ENCODE measurements at places on chromosomes 16 and 17. TPM values are rescaled to one million over a fixed set of nuclear protein-coding genes. Genes with fewer than 3 reads are reported as not detected.

PPM1E gene
- under 0.01 TPM for total RNA-seq

TAC4 gene
- total RNA-seq = not detected

KRTAP3-2 gene
- total RNA-seq = not detected

PYDC1 gene
- not detected for total RNA-seq

BRICD5 gene
- 6.2 TPM for total RNA-seq

GUCY2D gene
- total RNA-seq = not detected

CACNA1H gene
- not detected for total RNA-seq

FZD2 gene
- 21.2 TPM for total RNA-seq

ASPA gene
- total RNA-seq = 0.23 TPM

NOL11 gene
- total RNA-seq = 55.0 TPM

SLC5A11 gene
- not detected for total RNA-seq

- DNase-seq = no peak
Observed at GRCh38 chr16:913817-914439, 56.9 kb downstream of the LMF1 start.

DNA sequence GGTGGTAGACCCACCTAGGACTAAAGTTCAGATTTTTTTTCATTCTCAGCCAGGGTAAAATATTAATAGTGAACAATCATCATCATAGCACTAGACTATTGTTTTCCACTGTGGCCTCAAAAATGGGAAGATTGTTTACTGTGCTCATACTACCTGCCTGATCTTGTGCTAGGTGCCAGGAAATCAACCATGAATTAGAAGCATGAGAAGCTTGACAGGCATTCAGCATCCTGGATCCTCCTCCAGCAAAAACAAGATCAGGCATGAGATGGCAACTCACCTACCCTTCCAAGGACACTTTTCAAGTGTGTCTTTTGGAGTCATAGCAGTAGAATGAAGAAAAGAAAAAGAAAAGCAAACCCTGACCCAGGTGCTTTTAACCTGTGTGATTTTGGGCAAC lies 174.2 kb downstream of the CYLD start:
- DNase-seq = no peak

- DNase-seq = peak; percentile 96
Observed at GRCh38 chr16:20866145-20866772, 33.9 kb downstream of the DCUN1D3 start.

- peak; percentile 88 for DNase-seq
Observed at GRCh38 chr17:63834431-63835166, 7.1 kb upstream of the FTSJ3 start.

DNA sequence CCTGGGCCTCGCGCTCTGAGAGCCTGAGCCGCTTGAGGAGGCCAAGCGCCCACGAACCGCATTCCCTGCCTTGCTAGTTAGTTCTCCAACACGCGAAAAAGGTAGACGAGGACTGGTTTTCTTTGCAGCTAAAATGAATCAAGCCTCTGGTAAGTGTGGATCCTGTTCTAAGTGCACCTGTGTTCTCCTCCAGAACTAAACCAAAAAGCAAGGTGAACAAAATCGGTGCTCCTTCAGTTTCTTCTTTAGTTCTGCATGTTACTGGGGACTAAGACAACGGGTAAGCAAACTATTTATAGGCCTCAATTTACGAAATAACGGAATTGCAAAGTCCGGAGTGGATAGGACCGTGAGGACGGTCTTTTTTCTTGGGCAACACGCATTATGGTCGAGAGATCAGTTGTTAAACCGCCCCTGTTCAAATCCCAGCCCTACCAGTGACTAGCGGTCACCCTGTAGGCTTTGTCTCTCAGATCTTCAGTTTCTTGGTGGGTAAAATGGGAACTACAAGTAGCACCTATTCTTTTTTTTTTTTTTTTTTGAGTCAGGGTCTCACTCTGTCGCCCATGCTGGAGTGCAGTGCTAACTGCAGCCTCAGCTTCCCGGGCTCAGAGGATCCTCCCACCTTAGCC lies 993 bp upstream of the ANKRD11 start:
- no peak for DNase-seq

- no peak for DNase-seq
Observed at GRCh38 chr16:60143348-60143705, 1409.2 kb upstream of the GOT2 start.

GRCh38 chr16:49698931-49699840 lies 156.7 kb downstream of the ZNF423 start:
- no peak for DNase-seq

DNA sequence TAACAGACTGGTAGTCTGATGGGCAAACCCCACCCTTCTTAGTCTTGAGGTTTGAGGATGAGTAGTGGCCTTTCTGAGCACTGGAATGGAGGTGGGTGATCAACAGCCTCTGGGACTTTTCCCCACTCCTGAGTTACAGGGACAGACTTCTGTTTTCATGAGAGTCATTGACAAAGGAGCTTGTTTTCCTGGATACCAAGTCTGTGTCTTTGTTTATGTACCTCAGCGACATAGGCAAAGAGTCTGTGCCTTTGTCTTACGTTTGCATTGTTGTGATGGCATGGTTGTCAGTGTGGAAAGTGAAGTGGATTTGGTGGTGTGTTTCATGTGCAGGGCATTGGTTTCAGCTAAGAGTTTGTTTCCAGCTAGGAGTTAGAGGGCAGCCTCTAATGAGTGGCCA lies 17.5 kb downstream of the EPN2 start:
- DNase-seq = no peak

DNA sequence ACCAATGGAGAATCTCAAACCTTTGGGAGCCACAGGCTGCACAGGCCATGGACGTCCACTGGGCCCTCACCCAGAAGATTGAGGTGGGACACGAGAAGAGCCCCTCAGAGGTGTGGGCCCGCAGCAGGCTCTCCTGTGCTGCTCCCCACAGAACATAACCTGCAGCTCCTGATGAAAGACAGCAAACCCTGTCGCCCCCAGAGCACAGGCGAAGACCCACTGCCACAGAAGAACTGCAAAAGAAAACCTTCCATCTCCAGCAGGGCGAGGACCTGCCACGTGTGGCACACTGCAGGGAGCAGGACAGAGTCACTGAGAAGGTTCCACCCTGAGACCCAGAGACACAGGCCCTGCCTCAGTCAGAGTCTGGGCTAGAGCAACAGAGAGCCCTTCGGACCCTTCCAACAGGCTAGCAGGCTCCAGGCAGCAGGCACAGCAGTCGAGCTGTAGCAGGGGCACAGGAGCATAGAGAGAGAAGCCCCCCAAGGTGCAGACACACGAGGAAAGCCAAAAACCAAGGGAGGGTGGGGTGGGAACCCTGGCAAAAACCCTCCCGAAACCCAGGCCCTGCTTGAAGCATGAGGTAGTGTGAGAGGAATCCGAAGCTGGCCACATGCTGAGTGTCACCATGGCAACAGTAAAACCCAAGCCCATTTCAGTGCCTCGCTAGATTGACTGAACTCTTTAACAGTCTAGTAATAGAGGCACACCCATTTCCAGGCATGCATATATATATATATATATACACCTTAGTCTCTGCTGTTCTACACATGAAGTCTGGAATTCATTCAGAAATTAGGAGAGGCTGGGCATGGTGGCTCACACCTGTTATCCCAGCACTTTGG lies 60.0 kb upstream of the CHMP6 start:
- DNase-seq = peak; percentile 77

DNA sequence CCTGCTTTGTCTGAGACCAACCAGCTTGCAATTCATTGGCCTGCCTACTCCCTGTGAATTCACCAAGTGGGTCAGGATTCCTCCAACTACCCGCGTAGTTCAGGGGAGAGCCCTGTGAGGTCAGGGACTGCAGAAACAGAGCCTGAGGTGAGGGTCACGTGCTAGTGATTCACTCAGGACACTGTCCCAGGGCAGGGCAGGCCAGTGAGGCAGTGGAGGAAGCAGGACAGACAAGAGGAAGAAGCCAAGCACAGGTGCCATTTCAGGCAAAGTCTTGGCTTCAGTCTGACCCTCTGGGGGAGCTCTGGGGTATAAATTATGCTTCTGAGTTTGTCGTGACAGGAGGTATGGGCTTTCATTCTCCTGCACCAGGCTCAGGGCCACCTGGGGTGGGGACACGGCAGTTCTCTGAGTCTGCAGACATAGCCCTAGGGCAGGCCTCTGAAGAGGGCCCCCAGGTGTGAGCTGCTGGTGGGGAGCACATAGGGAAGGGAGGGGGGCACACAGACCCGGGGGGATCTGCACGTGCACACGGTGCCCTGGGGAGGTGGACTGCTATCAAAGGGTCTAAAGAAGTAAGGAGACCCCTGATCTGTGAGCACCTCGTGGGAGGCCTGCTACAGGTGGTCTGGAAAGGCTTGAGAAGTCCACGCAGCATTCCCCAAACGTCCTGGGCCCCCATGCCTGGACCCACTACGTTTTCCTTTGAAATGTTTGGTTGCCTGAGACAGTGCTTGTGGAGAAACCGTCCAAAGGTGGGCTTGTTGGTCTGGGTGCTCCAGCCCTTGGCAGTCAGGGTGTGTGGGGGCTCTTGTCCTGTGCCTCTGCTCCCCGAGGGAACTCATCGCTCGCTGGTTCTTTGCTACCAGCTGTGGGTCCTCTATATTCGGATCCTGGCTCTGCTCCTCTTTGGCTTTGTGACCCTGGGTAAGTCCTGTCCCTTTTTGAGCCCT lies 46.4 kb downstream of the NKD1 start:
- no peak for DNase-seq

DNA sequence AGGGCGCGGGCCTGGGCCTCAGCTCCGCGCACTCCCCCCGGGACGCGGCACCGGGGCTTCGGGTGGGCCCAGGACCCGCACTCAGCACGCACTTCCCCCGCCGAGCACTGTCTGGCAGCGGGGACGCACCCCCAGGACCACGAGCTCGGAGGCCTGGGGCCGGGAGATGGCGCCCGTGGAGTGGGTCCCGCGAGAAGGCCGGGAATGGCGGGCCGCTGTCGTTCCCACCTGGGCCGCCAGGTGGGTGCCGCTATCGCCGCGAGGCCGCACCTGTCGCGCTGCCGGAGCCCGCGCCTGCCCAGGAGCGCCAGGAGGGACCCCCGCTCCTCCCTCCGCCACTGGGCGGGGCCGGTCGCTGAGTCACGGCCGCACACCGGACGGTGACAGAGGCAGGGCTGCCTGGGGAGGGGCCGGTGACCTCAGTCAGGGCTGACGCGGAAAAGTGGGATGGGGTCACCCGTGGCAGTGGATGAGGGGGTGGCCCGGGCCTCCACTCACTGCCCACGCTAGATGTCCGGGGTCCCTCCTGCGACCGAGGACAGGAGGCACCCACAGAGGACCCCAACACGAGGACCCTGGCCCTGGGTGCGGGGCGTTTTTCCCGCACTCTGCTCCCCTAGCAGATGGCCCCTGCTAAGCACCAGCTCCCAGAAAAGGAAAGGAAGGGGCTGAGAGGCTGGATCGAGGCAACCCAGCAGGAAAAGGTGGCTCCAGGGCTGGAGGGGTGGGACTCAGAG lies 6.9 kb upstream of the ACTG1 start:
- no peak for DNase-seq

- no peak for DNase-seq
Observed at GRCh38 chr16:11410376-11411058, 65.3 kb downstream of the RMI2 start.

GRCh38 chr16:56477096-56477878 lies 25.9 kb downstream of the OGFOD1 start:
- peak; percentile 91 for DNase-seq

DNA sequence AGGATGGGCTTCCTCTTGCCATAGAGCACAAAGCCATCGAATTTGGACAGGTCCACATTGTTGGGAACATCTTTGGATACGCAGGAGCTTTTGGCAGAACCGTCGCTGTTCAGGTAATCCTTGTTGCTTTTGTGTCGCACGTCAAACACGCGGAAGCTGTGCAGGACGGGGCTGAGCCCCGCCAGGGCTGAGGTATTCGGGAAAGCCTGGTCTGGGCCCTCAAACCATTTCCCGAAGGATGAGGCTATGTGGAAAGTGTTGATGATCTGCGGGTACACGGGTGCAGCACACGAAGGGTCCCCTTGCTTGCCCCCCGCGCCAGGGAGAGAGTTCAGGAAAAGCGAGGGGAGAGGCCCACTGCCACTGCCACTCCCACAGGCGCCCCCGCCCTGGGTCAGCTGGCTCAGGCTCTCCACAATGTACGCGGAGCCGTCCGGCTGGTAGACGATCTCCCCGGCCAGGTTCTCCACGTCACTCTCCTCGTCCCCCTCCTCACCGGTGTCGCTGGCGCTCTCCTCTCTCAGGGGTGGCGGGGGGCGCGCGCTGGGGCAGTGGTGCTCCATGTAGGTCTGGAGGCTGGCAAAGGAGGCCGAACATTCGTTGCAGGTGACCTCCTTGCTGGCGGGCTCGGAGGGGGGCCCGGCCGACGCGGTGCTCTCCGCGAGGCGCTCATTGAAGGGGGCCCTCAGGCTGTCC lies 88.5 kb downstream of the ZFHX3 start:
- DNase-seq = no peak

DNA sequence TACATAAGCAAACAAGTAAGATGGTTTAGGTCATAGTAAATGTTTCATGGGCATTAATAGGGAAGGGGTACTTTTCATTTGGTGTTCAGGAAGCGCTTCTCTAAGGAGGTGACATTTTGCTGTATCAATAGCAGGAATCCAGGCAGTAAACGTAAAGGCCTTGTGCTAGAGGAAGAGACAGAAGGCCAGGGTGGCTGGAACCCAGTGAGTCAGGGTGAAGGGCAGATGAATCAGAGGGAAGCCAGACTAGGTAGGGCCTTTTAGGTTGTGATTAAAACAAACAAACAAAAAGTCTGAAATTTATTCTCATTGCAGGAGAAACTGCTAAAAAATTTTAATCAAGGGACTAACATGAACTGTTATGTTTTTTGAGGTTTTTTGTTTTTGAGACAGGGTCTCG lies 6.5 kb downstream of the BMERB1 start:
- peak; percentile 71 for DNase-seq

DNA sequence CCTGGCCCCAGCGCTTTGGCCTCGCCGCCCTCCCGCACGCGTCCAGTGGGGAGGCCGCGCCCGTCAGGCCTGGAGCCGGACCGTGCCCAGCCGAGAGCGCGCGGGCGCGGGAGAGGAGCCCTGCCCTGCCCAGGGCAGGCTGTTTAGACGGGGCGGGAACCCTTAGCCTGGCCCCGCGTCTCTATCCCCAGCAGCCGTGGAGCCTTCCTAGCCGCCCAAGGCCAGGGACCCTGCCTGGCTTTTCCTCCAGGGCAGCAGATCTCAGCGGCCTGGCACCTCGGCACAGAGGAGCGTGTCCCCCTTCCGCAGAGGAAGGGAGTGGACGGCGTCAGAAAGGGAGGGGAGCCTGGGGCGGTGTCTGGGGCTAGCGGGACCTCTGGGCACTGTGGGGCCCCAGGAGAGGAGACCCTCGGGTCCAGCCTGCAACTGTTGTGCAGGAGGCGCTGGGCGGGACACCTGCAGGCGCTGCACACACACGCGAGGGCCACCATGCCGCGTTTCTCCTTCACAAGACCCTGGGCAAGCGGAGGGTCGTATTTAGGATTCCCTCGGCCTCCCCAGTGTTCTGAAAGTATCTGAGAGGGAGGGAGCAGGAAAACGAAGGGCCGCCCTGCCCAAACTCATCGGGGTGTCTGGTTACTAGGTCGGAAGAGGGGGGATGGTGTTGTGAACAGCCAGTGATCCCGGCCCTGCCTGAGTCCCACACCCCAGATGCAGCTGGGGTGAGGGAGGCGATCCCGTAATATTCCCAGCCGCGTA lies 2.3 kb upstream of the NPTX1 start:
- no peak for DNase-seq

Data from LHCN-M2 (cell line).